Putamen (tissue), 1 donor: ENCODE measurements at places on chromosomes 6 and 20.

DNA sequence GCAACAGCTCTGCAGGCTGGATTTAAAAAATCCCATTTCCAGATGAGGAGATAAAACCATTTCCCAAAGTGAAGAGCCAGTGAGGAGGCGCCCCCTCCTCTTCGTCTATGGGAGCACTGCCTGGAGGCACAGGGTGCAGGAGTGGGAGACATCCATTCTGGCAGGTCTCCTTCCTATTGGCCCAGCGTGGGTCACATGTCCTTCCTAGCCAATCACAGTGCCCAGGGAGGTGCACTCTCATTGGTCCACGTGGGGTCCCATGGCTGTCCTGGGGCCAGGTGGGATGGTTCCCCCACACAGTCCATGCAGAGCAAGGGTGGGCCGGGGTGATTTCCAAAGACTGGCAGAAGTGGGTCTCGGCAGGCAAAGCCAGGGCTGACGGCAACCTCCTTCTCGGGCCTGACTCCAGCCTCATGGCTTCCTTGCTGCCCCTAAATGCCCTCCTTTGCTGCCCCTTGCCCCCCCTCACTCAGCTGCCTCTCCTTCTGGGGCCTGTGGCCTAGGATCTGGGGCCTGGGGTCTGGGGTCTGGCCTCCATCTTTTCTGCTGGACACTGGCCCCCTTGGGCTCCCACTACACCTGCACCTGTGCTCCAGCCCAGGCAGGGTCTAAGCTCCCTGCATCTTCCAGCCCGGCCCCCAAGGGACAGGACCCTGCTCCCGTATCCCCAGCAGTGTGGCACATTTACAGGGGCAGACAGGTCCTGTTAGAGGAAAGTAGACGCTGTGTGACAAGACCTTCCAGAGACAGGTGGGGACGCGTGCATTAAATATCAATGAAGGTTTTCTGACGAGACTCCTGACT is 231.7 kb downstream of the TAF4 start:
- DNase-seq, result no peak

DNA sequence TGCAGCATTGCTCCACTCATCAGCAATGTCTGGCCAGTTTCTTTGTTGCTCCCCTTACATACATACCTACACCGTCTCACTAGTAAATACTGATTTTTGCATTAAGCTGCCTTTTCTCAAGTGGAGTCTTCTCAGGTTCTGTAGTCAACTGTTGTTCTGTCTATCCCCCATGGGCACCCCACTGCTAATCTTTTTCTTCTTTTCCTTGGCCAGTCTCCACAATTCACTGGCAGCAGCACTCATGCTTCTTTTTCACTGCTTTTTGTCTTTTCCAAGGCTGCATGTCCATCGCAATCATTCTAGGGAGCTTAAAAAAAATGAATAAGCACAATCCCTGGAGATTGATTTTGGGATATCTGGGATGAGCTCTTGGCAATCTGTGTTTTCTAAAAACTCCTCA is 10.3 kb upstream of the ERVFRD-1 start:
- no peak for DNase-seq

DNA sequence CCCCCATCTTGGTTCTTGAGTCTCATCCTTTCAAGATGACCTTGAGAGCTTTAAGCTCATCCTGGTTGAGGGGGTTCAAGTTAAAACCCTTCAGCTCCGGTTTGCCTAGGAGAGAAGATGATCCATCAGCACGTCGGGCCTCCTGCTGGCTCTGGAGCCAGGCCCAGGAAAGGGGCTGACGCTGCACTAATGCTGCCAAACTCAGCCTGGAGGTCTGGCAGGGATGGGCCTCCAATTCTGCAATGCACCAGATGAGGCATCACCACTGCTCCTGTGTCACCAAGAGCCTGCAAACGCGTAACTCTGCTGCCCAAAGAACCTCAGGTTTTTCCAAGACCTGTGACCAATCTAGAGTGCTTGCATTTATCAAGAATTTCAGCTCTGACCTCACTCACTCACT is 6.1 kb downstream of the PDRG1 start:
- DNase-seq, result no peak

- DNase-seq, result no peak
Measured at GRCh38 chr6:74937936-74938335, 267.9 kb downstream of the COL12A1 start.

DNA sequence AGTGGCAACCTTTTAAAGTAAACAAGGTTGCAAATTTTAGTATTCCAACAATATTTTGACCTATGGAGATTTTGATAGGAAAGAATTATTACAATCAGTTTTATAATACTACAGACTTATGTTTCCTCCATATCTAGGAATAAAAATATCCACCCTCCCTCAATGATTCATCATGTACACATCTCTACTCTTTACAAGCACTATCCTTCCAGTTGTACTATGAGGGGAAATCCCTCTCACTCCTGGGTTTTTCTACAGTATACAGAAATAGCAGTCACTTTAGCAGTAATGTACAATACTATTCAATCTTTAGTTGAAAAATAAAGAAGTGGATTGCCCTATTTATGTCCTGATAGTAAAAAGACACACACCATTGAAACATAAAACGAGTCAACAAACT is 46.3 kb upstream of the SCML4 start:
- DNase-seq, result no peak

- DNase-seq, result no peak
Measured at GRCh38 chr6:82245376-82245775, 2.2 kb downstream of the IBTK start.

DNA sequence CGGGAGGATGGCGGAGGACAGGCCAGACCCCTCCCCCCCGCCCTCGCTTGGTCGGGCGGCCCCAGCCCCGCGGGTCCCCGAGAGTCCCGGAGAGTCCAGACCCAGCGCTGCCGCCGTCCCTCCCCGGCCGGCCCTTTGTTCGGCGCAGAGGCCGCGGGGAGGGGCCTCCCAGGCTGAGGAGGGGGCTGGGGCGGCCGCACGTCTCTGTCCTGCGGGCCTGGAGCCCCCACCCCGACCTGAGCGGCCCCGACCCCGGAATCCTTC is 806 bp downstream of the KCNQ2 start:
- no peak for DNase-seq

GRCh38 chr20:56299362-56299761 is 50.8 kb downstream of the MC3R start:
- DNase-seq, result no peak

DNA sequence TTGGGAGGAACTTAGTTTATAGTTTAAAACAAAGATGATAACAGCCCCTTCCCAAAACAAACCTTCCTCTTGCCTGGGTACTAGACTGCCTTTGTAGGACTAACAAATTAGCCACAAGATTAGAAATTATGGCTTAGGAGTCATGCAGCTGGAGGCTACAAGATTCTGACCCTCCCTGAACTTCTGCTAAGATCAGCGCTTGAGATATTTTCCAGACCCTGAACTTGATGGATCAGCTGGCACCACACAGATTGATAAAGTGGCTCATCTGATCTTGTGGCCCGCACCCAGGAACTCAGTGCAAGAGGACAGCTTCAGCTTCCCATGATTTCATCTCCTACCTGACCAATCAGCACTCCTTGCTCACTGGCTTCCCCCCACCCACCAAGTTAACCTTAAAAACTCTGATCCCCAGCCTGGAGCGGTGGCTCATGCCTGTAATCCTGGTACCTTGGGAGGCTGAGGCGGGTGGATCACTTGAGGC is 5.9 kb upstream of the SERINC3 start:
- no peak for DNase-seq

- no peak for DNase-seq
Measured at GRCh38 chr6:56807989-56808337, 146.9 kb upstream of the BEND6 start.

DNA sequence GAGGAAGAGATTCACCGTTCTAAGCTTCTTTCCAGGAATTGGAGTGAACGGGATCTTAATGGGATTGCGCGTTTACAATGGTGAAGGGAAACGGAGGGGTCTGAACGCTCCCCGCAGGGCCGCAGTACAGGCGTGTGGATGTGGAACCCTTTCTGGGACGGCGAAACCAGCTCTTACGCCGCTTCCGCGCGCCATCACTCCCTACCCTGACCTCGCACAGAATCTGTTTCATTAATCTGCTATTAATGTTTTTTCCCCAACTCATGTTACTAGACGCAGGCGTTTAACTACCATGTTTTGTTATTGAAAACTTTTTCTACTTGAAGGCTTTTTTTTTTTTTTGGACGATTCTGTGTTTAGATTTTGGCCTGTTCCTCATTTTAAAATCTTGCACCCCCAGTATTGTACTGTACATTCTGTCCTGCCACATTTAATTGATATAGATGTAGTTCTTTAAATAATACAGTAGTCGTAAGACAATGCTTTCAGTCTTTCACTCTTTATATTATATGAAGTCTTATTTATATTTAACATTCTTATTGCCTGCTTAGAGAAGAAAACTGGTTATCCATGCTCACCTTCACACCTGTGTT is 696 bp upstream of the SUPT3H start:
- no peak for DNase-seq

DNA sequence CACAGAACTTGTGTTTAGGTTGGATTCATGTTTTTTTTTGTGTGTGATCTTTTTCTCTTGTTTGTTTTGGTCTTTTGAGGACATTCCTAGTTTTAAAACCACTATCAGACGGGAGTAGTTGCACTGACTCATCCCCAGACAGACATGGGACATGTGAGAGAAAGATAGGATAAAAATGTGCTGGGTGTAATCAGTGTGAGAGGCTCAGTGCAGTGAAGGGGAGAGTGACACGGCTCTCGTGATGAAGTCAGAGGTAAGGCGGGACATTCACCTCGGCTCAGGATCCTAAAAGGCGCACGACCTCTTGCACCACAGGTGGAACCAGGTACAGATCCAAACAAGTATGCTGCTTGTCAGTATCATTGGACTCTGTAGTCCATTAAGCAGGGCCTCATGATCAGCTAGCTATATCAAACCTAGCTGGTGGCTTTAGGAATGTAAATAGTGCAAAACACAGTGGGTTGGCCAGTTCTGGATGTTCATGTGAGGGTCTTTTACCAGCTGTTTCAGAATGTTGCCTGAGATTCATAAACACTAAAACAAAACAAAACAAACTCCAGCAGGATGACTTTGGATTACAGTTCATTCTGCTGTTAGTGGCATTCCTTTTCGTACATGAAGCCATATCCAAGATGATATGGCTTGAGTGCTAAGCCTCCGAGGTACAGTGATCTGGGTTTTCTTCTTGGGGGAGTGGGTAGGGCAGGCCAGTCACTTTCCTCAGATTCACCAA is 18.0 kb downstream of the FOXO3 start:
- DNase-seq, result no peak

GRCh38 chr20:44075191-44075949 is 111.6 kb downstream of the JPH2 start:
- no peak for DNase-seq

GRCh38 chr6:13794184-13794583 is 20.2 kb downstream of the MCUR1 start:
- no peak for DNase-seq

DNA sequence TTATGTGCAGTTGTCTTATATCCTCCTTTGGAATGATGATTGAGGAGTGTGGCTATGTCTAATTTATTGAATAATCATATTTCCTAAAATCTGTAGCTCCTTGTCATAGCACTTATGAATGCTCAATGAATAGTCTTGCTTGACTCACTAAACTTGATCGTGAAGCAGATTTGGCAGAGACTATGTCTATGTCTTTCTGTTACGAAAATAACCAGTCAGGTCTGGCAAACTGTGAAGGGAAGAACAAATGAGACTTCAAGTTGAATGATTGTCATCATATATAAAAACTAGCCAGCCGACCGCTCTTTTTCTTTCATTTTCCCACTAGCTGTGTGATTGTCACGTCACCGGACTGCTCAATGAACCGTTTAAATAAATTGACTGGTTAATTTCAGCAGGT is 1303.9 kb upstream of the GJE1 start:
- no peak for DNase-seq
